Uterus (tissue), 4 donors: ENCODE measurements at places on chromosomes 3 and 15.

- DNase-seq = peak; percentile 32
Observed at GRCh38 chr3:127735767-127736693, 63.3 kb downstream of the ABTB1 start.

DNA sequence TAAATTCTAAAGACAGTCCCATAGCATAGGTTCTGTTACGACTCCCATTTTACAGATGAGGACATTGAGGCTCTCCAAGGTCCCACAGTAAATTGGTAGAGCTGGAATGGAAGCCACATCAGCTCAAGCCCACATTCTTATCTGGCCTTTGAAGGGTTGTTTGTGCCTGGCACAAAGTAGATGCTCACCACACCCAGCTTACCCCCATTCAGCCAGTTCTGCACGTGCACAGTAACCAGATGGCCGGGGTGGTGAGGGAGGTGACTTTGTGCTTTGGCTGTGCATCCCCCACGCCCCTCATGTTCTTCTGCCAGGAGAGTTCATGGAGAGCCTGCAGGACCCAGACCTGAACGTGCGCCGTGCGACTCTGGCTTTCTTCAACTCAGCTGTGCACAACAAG is 16.2 kb downstream of the RPL32 start:
- DNase-seq = no peak

DNA sequence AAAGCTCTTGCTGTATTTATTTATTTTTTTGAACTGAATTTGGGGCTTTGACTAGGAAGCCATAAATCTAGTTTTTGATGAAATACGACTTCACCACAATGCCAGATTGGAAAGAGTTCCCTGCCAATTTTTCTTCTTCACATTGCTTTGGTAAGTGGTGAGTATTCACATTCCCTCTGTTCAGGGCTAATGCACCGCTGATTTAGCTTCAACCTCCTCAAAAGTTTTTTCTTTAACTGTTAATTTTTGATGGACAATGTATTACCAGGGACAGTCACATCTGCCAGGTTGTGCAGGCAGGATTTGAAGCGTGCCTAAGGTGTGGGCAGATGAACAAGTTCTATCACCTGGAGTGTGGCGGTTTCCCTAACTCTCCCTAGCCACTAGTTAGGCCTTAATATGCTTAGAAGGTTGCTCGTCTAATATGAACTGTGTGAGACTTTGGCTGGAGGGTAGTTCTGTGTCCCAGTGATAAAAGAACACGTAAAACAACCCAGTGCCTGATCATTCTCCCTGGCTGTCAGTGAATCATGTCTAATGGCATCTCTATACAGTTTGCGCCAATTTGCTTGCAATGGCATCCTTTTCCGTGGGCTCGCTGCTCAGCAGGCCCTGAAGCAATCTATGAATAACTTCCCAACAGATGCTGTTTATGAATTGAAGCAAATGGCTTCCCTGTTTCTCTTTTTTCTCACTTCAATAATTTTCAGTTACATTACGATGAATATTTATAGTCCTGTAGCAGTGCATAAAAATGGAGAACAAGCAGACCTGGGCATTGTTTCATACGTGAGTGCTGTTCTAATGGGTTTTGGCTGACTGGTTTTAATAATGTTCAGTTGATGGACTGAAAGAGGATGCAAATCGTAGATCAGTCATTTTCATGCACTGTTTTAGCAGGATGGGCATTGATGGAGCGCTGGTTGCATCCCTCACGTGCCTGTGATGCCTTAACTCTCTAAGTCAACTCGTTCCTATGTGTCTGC is 243.2 kb upstream of the SUCLG2 start:
- no peak for DNase-seq

DNA sequence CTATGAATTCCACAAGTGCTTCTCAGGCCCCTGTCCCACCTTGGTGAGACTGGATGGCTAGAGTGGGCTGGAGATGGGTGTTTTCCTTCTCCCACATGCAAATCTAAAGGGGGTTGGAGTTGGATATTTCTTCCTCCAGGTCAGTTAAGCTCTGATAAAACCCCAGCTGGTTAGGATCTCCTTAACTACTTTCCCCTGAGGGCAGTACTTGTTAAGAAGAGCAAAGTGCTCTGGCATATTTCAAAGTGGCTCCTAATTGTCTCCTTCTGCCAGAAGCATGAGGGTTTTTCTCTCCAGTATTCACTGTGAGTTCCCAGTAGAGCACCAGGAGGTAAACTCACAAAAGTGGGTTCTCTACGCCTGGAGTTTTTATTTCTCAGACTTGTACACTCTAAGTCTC is 31.4 kb downstream of the COL6A6 start:
- no peak for DNase-seq

- peak; percentile 22 for DNase-seq
Observed at GRCh38 chr15:93417156-93417555, 328.1 kb upstream of the RGMA start.

GRCh38 chr15:45161666-45162065 is 26.1 kb downstream of the SHF start:
- DNase-seq = no peak

DNA sequence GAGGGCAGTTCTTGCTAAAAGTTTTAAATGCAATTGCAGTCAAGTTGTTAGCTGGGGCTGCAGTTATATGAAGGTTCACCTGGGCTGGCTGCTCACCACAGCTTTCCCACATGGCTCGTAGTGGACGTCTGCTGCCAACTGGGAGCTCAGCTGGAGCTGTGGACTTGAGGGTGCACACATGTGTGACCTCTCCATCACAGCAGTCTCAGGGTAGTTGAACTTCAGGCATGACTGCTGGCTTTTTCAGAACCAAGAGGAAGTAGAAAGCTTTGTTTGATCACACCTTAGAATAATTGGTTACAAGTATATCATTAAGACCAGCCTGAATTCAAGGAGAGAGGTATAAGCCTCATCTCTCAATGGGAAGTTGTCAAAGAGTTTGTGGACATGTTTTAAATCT is 74.1 kb downstream of the CHL1 start:
- no peak for DNase-seq

- DNase-seq = no peak
Observed at GRCh38 chr15:29939404-29939803, 117.1 kb upstream of the TJP1 start.

DNA sequence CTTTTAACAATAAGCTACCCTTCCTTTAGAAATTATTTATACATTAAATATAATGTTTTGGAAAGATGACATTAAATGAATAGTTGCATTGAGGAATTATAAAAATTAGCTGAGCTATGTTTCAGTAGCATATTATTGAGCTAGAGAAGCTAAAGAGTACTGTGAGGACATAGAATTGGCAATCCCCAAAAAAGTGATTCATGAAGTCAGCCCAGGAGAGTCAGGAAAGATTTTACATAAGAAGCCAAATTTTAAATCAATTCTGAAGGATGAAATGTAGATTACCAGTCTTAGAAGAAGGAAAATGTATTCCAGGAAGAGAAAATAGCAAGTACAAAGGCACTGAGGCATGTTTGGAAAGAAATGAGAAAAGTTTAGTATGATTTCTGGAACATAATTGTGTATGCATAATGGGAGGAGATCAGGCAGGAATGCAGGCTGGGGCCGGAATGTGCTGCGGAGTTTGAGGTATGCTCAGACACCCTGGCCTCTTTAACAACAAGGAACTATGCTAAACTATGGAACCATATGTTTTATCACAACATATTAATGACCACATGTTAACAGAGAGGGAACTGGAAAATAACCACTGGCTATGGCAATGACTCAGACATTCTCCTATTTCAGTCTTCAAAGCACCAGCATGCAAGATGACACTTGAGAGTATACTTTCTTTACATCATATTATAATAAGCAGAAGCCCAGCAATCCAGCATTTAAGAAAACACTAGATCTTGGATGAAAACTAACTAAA is 103.3 kb upstream of the COL8A1 start:
- no peak for DNase-seq

GRCh38 chr15:64635499-64636495 is 139.6 kb downstream of the RBPMS2 start:
- DNase-seq = peak; percentile 68

GRCh38 chr3:28240441-28240840 is 978 bp upstream of the CMC1 start:
- DNase-seq = no peak

GRCh38 chr3:49972656-49973055 is 32.7 kb downstream of the RBM6 start:
- no peak for DNase-seq

DNA sequence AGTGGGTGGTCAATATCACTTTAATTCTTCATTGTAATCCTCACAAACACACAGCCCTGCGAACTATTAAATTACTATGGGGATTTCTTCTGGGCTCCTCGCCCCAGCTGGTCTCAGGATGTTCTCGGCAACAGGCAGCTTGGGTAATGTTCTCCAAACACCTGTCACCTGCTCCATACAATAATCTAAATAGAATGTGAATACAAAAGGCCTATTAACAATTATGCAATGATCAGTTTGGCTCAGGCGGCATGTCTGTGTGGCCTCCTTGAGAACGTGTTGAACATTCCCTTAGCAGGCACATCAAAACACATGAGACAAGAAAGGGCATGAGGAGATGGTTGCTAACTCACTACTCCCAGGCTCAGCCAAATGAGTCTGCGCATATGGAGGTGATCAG is 158.6 kb upstream of the KBTBD8 start:
- no peak for DNase-seq

GRCh38 chr15:57565311-57565710 is 26.4 kb upstream of the MYZAP start:
- DNase-seq = no peak

GRCh38 chr15:71226536-71227455 is 111.5 kb downstream of the THSD4 start:
- DNase-seq = no peak

- DNase-seq = no peak
Observed at GRCh38 chr15:60710656-60711055, 231.7 kb upstream of the ICE2 start.
